ENCODE measurements at places on chromosomes 5 and 9.
A peak's percentile ranks its signal among the peaks of the same experiment; 100 is the strongest.

DNA sequence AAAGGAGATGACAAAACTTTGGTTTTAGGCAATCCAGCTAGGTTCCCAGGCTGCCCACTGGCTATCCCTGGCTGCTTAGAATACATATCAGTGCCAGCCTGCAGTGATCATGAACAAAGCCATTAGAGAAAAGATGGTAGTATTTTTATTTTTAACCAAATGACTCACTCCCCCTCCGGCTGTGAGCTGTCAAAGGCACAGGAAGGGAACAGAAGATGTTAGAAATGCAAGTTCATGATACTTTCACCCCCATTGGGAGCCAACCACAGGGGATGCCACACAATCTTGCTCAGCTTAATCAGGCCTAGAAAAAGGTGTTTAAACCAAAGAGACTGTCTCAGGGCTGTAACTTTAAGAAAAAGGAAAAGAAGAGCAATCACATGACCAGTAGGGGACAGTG lies 70.3 kb upstream of the ASTN2 start:
- DNase-seq = peak; percentile 3

DNA sequence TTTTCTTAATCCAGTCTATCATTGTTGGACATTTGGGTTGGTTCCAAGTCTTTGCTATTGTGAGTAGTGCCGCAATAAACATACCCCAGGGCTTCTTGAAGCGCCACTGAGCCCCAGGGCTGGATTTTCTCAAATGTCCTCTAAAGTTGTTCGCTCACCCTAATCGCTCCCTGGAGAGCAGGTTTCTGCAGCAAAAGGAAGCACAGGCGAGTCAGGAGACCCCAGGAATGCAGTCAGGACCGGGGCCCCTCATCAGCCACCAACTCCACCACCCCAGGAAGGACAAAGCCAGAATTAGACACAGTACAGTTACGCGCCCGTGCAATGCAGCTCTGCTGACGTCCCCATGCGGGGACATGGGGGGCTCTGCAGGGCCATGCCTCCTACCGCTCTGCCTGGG lies 15.7 kb upstream of the OBP2B start:
- DNase-seq = no peak

DNA sequence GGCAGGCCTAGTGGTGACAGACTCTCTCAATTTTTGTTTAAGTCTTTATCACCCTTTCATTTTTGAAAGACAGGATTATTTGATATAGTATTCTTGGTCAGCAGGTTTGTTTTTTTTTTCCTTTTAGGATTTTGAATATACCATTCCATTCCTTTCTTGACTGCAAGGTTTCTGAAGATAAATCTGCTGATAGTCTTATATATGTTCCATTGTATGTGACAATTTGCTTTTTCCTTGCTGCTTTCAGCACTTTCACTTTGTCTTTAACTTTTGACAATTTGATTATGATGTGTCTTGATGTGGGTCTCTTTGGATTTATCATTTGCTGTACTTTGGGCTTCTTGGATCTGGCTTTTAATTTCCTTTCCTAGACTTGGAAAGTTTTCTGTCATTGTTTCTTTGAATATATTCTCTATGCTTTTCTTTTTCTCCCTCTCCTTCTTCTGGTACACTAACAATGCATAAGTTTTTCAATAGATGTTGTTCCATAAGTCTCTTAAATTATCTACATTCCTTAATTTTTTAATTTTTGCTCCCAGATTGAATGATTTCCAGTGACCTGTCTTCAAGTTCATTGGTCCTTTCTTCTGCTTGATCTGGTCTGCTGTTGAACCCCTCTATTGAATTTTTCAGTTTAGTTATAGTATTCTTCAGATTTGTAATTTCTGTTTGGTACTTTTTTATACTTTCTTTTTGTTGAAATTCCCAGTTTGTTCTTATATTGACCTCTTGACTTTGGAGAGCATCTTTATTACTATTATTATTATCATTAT lies 14.6 kb upstream of the FBXW2 start:
- no peak for DNase-seq

- DNase-seq = no peak
Measured at GRCh38 chr9:72623156-72623555, 101.7 kb downstream of the TMC1 start.

DNA sequence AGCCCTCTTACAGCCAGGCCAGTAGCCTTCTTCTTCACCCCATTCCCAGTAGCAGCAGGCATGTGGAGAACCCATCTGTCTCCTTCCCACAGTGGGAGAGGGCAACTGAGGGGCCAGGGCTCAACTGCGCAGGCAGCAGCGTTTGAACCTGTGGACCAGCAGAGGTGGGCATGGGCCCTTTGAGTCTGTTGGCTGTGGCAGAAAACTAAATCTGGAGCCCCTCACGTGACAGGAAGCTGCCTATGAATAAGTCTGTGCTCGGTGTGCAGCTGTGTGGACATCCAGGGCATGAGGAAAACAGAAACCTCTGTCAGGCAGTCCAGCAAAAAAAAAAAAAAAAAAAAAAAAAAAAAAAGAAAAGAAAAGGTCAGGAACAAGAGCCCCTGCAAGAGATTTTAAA lies 189.2 kb upstream of the NR3C1 start:
- DNase-seq = peak; percentile 49

- no peak for DNase-seq
Measured at GRCh38 chr9:126618585-126619360, 5.0 kb downstream of the LMX1B start.

- DNase-seq = no peak
Measured at GRCh38 chr9:14957109-14957508, 46.9 kb upstream of the FREM1 start.

DNA sequence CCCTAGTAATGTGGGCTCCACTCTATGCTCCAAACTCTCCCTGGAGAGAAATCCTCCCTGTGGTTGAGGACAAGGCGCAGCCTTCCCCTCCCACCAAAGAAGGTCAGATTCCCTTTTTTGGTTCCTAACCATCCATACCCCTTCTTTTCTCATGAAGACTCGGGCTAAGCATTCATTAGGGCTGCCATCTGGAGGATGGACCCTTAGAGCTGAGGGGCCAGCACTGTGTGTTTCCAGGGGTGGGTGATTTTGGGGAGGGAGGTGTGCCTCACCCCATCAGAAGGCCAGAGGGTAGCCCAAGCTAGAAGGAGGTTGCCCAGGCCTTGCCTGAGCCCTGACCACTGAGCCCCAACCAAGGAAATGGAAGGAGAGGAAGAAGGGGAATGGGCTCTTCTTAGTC lies 36.8 kb downstream of the TGFBI start:
- no peak for DNase-seq

DNA sequence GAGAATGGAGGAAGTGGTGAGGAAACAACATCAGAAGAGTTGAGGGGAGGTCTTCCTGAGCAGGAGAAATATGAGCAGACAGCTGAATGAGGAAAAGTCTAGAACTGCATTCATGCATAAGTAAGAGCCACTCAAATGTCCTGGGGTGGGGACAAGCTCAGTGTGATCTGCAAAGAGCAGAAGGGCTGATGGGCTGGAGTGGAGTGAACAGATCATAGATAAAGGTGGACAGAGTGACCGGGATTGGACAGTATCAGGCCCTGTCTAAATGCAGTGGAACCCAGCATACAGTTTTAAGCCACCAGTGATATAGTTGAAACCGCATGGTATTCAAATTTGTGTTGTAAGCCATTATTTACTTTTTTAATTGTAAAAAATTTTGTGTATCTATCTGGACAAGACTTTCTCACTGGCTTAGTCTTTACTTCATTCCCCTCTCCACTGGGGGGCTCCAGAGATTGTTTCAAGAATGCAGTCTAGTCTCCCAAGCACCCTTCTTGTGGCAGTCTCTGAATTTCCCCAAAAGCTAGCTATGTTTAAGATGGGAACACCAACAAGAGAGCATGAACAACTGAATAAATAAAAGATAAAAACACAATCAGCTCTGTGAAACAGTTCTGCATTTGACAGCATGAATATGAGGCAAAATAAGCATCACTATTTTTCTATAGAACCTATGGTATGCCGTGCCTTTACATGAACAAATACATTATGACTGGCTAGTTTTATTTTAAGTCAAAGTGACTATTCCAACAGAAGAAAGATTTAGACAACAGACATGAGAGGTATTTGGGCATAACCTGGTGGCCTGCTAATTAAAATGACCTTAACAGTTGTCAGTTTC lies 10.7 kb upstream of the STK32A start:
- peak; percentile 57 for DNase-seq

DNA sequence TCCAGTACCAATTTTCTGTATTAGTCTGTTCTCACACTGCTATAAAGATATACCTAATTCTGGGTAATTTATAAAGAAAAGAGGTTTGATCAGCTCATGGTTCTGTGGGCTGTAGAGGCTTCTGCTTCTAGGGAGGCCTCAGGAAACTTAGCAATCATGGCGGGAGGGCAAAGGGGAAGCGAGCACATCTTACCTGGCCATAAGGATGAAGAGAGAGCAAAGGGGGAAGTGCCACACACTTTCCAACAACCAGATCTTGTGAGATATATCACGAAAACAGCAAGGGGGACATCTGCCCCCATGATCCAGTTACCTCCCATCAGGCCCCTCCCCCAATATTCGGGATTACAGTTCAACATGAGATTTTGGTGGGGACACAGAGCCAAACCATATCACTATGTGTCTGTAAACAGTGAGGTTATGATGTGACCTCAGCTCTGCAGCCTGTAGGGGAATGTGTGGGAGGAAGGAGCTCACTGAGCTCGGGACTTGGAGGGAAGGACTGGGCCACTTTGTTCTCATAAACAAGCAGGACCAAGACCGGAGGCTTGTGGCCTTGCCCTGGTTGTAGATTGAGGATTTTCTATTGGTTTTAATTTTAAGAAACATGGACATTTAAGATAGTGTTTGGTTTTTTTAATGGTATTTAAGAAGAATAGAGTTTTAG lies 85.2 kb downstream of the EHMT1 start:
- DNase-seq = no peak

DNA sequence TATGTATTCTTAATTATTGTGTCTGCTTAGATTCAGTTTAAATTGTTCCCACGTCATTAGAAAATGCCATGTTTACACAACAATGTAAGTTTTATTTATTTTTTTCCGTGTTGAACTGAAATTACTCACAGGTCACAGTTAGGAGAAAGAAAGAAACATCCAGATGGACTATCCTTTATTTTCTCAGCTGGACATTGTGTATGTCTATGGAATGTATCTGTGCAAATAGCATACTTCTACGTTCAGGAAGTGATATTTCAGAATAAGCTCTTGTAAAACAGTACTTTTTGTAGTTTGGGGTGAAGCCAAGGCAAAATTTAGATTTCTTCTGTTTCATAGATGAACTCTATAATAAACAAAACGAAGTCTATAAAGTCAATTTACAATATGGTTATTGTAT lies 249.0 kb upstream of the ZNF608 start:
- no peak for DNase-seq

DNA sequence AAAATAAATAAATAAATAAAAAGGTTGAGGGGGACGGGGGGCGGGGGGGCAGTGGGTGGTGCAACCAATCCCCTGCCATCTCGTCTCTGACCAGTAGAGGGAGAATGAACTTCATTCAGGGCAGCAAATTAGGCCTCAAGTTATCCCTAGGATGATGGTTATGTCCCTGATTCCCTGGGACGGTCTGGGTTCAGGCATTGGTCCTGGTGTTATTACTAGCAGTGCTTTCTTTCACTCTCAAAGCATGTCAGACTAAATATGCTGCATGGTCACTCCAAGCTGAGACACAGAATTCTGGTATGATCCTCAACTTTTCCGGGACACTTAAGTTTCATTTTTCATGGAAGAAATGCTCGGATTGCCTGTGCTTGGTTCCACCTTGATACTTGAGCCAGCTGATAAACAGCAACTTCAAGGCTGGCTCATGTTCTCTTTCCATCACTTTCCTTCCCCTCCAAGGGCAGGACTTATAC lies 59.4 kb downstream of the DAP start:
- peak; percentile 82 for DNase-seq

- no peak for DNase-seq
Measured at GRCh38 chr5:97124335-97124734, 18.1 kb downstream of the LIX1 start.

DNA sequence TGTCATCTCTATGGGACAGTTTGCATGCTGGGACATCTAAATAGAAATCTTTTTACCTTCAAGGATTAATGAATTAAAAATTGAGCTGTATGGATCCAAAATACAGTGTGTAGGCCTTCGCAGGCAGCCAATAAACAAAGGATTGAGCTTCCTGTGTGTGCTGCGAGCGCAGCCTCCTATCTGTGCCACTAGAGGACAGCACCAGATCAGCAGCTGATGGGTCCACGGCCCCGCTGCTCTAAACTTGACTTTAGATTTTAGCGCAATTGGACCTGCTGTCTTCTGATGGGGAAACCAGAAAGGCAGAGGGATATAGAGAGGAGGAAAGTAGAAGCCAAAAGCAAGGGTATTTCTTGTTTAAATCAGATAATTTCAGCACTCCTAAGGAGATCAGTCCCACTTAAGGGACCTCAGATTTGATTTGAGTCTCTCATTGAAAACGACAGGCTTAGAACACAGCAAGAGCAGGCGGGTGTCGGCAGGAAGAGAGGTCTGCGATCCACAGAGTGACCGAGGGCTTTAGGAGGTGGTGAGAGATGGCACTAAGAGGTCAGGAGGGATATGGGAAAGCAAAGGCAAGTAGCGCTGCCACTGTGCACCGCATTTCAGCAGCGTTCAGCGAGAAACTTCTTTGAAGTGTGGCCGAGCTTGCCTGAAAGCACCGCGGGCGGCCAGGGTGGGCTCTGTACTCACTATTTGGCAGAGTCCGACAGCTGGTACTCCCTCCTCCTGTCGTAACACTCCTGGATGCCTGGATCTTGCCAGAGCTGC lies 214.3 kb downstream of the GNA14 start:
- DNase-seq = peak; percentile 77

GRCh38 chr5:60248901-60249300 lies 355.4 kb upstream of the PDE4D start:
- DNase-seq = no peak

GRCh38 chr5:81316571-81316970 lies 15.2 kb downstream of the ZCCHC9 start:
- no peak for DNase-seq

GRCh38 chr5:73095564-73096238 lies 24.7 kb upstream of the TMEM171 start:
- DNase-seq = no peak

DNA sequence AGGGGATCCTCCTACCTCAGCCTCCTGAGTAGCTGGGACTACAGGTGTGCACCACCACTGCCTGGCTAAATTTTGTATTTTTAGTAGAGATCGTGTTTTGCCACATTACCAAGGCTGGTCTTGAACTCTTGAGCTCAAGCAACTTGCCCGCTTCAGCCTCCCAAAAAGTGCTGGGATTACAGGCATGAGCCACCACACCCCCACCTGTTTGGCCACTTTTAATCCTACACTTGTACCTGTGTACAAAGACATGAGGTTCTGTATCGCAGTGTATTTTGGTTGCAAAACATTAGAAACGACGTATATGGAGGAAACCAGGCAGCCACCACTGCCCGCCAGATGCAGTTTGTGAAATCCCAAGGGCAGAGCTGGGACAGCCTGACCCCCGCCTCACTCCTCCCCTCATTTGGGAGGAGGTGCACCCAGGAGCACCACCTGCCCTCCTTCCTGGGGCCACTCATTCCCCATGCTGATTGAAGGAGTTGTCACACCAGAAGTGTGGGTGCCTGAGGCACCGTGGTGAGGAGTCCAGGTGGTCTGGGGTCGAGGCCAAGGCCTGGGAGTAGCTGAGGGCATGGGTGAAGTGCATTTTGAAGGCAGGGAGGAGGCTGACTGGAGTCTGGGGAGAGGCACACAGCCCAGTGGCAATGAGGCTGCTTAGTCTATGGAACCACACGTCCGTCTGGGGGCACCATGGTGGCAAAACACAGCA lies 39.3 kb upstream of the OLFM1 start:
- no peak for DNase-seq

- no peak for DNase-seq
Measured at GRCh38 chr5:157965040-157965678, 106.2 kb upstream of the CLINT1 start.

GRCh38 chr9:34991607-34992375 lies 2.2 kb downstream of the DNAJB5 start:
- peak; percentile 56 for DNase-seq

All from ELR (cell line).